T-helper 22 cell (primary cell): ENCODE measurements at places on chromosomes 6 and 20.

GRCh38 chr6:55841341-55841740, 34.0 kb downstream of the BMP5 start:
- no peak for DNase-seq

- DNase-seq = no peak
Measured at GRCh38 chr20:57218489-57218888, 48.0 kb downstream of the BMP7 start.

DNA sequence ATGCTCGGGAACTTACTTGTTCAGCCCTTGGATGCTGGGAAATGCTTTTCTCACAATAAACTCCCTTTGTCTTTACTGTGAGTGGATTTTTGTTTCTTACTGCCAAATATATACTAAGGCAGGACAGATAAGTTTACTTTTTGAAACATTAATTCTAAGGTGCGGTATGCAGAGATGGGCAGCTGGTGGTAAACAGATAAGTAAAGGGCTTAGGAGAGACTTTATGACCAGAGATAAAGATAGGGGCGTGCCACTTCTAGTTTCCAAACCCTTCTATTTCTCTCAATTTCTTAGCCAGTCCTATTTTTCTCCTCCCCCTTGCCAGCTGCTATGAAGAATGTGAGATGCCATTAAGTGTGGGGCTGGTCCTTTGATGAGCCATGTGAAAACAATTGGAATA, 16.3 kb downstream of the SAMD3 start:
- DNase-seq = no peak

GRCh38 chr20:62535964-62536363, 60.2 kb upstream of the GATA5 start:
- DNase-seq = no peak

GRCh38 chr20:6618051-6618450, 149.4 kb upstream of the BMP2 start:
- DNase-seq = no peak

- no peak for DNase-seq
Measured at GRCh38 chr6:108576709-108577108, 16.0 kb downstream of the FOXO3 start.
